OCI-LY7 (cell line): ENCODE measurements at places on chromosomes 1 and 21. TPM values are rescaled to one million over a fixed set of nuclear protein-coding genes. Genes with fewer than 3 reads are reported as not detected.
A peak's percentile ranks its signal among the peaks of the same experiment; 100 is the strongest.

GRCh38 chr1:184965944-184966860, 8.1 kb downstream of the NIBAN1 start:
- DNase-seq = no peak

DNA sequence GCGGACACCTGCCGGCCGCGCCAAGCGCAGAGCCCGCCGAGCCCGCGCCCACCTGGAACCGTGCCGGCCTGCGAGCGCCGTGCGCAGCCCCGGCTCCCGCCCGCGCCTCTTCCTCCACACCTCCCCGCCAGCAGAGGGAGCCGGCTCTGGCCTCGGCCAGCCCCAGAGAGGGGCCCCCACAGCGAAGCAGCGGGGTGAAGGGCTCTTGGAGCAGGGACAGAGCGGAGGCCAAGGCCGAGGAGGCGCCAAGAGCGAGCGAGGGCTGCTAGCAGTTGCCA, 50.1 kb upstream of the KRTAP19-8 start:
- DNase-seq = no peak

GRCh38 chr1:41844255-41844654, 74.5 kb downstream of the HIVEP3 start:
- no peak for DNase-seq

DNA sequence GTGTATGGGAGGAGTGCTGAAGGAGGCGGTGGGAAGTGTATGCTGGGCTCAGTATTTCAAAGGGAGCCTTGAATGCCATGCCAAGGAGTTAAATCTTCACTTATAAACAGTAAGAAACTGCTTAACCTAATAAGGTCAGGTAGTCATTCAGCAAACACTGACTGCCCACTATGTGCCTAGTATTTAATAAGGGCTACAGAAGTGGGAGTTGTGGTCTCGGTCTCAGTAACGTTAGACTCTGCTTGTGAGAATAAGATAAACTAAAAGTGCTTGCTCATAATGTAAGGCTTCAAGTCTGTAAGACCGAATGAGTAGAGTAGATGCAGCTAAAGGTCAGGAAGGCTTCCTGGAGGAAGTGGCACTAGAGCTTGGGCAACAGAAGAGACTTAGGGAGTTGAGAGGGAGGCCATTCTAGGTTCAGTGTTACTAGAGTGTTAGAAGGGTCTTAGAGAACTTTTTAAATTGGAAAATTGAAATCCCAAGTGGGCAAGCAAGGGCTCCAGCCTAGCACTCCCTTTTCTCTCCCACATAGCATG, 6.0 kb downstream of the MARCKSL1 start:
- DNase-seq = no peak

DNA sequence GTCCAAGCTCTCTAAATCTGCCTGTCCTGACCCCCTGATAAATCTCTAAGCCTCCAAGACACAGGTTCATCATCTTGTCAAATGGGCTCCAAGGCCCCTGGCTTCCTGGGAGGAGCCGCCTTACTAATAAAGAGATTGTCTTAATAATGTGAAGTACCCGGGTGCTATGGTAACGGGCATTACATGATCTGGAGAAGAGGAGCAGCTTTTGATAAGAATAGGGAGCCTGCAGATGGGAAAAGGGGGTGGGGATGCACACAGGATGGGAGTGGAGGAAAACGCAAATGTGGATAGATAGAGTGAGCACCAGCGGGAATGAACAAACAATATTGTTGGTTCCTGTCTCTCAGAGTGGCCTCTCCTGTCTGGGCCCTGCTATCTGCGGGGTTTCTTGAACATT, 11.9 kb upstream of the RXRG start:
- no peak for DNase-seq

- peak; percentile 23 for DNase-seq
Observed at GRCh38 chr1:93878501-93878888, 511 bp downstream of the DNTTIP2 start.

GRCh38 chr1:103937763-103938357, 188.2 kb downstream of the AMY1C start:
- DNase-seq = no peak

DNA sequence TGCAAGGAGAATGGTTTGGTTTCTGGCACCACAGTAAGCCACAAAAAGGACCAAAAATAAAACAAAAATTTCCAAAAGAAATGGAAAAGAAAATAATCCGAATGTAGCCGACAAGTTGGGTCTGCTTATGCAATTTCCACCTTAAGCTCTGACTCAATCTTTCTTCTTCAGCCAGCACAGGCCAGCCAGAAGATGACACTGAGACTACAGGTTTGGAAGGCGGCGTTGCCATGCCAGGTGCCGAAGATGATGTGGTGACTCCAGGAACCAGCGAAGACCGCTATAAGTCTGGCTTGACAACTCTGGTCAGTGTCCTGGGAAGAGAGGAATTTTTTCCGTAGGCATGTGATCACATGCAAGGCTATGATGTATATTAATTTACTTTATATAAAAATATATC, 23.4 kb downstream of the PDPN start:
- DNase-seq = no peak

- DNase-seq = no peak
Observed at GRCh38 chr1:212367474-212368072, 47.1 kb downstream of the PACC1 start.

DNA sequence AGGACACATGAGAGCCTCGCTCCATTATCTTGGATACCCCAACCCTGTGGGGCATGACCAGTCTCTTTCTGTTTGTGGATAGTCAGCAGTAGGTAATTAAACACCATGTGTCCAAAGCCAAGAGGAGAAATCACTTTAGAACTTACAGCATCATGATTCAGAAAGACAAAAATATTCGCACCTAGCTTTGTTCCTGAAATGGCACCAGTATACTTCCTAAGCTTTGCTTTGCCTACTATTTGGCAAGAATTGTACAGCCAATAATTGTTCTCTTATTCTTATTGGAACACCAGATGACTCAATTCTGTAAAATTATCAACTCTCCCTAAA, 24.2 kb downstream of the TNFRSF9 start:
- DNase-seq = no peak

GRCh38 chr1:206435445-206435844, 34.8 kb upstream of the IKBKE start:
- DNase-seq = no peak

- DNase-seq = no peak
Observed at GRCh38 chr1:183586455-183586854, 3.8 kb downstream of the NCF2 start.

- DNase-seq = no peak
Observed at GRCh38 chr1:198264282-198264681, 107.5 kb downstream of the NEK7 start.

- no peak for DNase-seq
Observed at GRCh38 chr1:7579831-7580804, 191.0 kb upstream of the VAMP3 start.

DNA sequence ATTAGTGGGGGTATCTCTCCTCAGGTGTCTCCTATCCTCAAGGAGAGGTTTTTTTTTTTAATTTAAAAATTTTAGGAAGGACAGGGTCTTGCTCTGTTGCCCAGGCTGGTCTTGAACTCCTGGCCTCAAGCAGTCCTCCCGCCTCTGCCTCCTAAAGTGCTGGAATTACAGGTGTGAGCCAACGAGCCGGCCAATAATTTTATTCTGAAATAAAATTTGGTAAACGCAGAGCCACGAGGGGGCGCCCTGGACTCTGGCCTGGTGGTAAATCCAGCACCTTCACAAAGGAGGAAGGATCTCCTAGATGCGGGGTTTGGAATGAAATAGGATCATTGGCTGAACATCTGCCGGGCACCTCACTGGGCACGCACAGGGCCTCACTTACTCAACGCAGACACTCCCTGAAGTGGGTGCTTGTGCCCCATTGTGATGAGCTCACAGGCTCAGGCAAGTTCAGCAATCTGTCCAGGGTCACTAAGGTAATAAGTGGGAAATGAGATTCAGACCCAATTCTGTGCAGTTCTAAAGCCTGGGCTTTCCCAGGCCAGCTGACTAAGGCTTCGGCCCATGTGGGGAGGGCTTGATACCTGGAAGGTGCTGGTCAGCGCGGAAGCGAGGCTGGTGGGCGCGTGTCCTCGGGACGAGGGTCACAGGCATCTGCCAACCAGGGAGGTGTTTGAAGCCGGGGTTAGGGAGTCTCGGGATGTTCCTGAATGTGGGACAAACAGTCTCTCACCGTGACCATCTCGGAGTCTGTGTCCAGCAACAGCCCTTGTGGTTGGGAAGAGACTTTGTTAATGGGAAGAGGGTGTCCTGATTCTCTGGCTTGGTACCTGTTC, 32.7 kb upstream of the ETV3 start:
- peak; percentile 62 for DNase-seq

DNA sequence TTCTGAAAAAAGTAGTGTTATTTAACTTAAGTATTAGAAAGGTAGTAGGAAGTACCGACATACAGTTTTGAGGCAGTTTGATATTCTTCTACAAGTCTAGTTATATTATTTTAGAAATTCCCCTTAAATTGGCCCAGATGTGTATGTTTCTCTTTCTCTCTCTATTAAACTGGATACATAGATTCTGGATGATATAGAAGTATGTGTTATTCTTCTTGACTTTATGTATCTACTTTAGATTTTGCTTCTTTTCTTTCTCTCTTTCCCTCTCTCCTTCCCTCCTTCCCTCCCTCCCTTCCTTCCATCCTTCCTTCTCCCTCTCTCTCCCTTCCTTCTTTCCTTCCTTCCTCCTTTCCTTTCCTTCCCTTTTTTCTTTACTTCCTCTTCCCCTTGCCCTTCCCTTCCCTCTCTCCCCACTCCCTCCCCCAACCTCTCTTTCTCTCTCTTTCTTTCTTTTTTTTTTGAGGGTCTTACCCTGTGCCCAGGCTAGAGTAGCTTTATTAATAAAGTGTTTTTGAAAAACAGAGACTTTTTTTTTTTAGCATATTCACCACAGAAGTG, 124.3 kb downstream of the OSBPL9 start:
- no peak for DNase-seq

DNA sequence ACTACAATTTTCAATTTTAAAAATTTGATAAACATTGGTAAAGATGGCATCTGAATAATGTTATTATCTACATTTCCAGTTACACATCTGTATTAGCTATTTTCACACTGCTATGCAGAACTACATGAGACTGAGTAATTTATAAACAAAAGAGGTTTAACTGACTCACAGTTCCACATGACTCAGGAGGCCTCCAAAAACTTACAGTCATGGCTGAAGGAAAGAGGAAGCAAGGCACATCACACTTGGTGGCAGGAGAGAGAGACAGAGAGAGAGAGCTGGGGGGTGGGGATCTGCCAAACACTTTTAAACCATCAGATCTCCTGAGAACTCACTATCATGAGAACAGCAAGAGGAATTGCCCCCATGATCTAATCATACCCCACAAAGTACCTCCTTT, 850.0 kb downstream of the LTN1 start:
- DNase-seq = no peak

- no peak for DNase-seq
Observed at GRCh38 chr1:43526002-43526401, 4.7 kb upstream of the PTPRF start.

DNA sequence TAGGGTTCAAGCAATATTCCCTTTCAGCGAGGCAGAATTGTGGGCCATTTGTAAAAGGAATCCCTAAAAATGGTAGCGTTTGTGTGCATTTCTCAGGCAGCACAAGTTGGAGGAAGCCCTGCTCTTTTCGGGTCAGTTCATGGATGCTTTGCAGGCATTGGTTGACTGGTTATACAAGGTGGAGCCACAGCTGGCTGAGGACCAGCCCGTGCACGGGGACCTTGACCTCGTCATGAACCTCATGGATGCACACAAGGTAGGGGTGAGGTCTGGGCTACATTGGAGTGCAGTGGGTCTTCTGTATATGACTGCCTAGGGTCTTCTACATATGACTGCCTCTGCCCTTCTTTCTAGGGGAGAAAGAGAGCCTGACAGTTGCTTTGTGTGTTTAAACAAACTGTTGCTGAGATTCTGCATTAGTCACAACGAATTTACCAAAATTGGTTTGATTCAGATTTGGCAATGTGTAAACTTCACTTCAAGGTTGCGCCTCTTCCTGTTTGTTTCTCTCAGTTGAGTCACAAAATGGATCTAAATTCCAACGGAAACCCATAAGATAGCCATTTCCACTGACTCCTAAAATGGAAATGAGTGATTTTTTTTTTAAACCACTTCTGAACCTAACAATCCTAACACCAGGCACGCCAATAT, 40.4 kb upstream of the BMP8A start:
- no peak for DNase-seq

DNA sequence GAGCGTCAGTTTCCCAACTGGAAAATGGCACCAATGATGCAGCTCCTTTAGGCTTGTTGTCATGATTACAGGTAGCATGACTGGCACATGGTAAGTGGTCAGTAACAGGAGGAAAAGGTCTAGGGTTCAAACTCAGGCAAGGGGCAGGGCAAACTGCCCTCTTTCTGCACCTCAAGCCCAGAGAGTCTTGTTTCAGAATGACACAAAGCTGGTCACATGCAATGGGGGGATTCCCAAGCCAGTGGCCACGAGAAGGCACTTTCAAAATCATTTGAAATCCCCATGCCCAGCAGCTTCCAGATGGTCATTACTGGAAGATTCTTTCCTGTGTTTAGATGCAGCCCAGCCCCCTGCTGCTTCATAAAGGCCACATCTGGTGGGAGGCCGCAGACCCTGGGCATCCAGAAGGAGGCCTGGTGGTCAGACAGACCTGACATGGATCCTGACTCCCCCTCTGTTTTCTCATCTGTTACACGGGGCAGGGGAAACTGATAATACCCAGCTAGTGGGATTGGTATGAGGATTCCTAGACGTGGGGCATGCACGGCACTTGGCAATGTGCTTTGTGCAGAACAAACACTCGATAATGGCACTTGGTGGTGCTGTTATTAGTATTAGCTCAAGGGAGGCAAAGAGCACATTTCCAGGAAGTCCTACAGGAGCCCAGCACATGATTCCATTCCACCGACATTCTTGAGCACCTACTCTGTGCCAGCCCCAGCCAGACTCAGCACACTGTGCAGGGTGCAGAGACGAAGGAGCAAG, 6.9 kb upstream of the PLA2G2D start:
- no peak for DNase-seq

The TRIM63 gene
- total RNA-seq = not detected in 2 replicates

The F13B gene
- total RNA-seq = not detected in 2 replicates

The CACNA1S gene
- not detected in 2 replicates for total RNA-seq

The DCDC2B gene
- total RNA-seq = 0.26 and 0.29 TPM in 2 replicates

The SLC6A17 gene
- not detected in 2 replicates for total RNA-seq

The OR2G6 gene
- total RNA-seq = not detected in 2 replicates

The PDPN gene
- not detected in 2 replicates for total RNA-seq

The PPP2R5A gene
- 36.0 and 37.7 TPM in 2 replicates for total RNA-seq

The MNDA gene
- not detected in 2 replicates for total RNA-seq

The CREG1 gene
- total RNA-seq = 40.4 and 45.9 TPM in 2 replicates

The LCE2C gene
- total RNA-seq = not detected in 2 replicates

The ANKRD34A gene
- 4.5 and 4.8 TPM in 2 replicates for total RNA-seq

The CHI3L2 gene
- 88.7 and 95.4 TPM in 2 replicates for total RNA-seq

The POU2F1 gene
- 52.3 and 53.4 TPM in 2 replicates for total RNA-seq

The ZNF593OS gene
- total RNA-seq = not detected in 2 replicates

The ATP1A4 gene
- total RNA-seq = not detected in 2 replicates
